ENCODE measurements at places on chromosomes 5 and 9.

GRCh38 chr9:15433661-15434060, 11.0 kb downstream of the SNAPC3 start:
- DNase-seq = no peak

DNA sequence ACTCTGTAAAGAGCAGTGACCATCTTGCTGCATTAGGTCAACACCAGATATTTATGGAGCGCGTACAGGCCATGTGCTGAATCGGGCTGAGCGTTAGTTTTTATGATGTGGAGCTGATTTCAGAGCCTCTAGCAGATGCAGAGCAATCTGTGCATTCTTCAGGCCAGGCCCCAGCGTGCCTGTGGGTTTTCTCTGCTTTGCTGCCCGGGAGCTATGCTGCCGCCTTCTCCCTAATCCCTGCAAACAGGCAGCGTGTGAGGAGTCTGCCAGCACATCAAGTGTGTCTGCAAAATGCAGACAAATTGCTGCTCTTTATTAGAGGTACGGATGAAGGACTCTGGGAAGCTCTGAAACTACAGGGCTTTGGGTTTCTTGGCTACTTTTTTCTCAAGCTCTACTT, 170.0 kb downstream of the NTRK2 start:
- DNase-seq = peak; percentile 58

GRCh38 chr5:14059810-14060209, 83.3 kb upstream of the TRIO start:
- no peak for DNase-seq

DNA sequence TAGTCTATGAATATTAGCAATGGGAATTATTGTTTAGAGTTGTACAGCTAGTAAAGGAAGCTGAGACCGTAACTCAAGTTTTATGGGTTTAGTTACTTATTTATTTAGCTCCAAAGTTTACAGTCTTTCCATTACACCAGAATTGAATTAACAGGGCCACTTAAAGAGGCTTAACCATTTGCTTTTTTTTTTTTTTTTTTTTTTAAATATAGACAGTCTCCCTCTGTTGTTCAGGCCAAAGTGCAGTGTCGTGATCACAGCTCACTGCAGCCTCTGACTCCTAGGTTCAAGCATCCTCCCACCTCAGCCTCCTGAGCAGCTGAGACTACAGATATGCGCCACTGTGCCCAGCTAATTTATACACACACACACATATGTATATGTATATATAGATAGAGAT, 1.4 kb upstream of the TTC1 start:
- no peak for DNase-seq

GRCh38 chr9:111076519-111076918, 38.2 kb upstream of the LPAR1 start:
- DNase-seq = no peak

GRCh38 chr9:87540444-87541105, 42.9 kb downstream of the DAPK1 start:
- DNase-seq = no peak

- no peak for DNase-seq
Observed at GRCh38 chr9:124716808-124717207, 54.3 kb downstream of the NR6A1 start.

DNA sequence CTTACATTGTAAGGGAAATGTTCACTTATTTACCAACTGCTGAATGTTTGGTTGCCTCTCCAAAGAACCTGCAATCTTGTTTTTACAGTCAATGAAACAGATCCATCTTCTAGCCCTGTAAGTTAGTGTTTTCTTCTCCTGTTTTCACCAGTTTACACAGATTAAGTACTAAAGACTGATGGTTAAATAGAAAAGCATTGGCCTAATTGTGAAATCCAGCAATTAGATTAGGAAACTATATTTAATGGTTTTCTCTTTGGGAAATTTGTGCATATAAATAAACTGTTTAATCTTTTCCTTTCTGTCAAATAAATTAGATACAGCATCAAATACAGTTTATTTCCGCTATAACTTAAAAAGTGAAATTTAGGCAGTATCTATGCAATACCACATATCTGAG, 247.9 kb upstream of the MEF2C start:
- DNase-seq = no peak

GRCh38 chr9:70125621-70126263, 82.1 kb downstream of the MAMDC2 start:
- no peak for DNase-seq

DNA sequence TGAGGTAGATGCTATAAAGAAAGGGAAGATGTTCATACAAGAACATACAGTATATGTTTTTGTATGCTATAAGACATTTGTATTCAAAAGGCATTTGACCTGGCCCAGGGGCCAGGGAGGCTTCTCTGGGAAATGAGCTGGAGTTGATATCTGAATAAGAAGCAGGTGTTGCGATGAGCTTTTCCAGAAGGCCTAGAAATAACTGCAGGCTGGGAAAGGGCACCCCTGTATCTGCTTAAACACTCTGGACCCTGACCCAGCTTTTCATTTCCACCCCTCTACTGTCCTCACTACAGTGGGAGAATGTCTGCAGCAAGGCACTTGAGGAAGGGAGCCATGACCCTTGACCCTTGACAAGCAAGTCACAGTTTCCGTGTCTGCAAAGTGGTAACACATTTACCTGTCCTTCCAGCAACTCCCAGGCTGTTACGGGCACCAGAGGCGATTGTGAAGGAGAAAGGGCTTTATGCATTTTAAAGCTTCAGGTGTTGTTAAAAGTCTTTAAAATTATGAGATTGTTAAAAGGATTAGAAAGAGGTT, 88.2 kb upstream of the PANK3 start:
- DNase-seq = no peak

All from GM04503 (cell line).